ENCODE measurements at places on chromosomes 7 and 10. TPM values are rescaled to one million over a fixed set of nuclear protein-coding genes. Genes with fewer than 3 reads are reported as not detected.

Gene GARIN1A
- total RNA-seq: 2.4 TPM

Gene TAS2R3
- 3.2 TPM for total RNA-seq

Gene UNC5B
- 22.4 TPM for total RNA-seq

Gene GPR22
- total RNA-seq: not detected

Gene UCN3
- total RNA-seq: 3.4 TPM

Gene ADAM22
- total RNA-seq: 8.1 TPM

Gene MYOZ1
- 0.36 TPM for total RNA-seq

Gene RNLS
- 7.0 TPM for total RNA-seq

Gene MYO3A
- 12.5 TPM for total RNA-seq

DNA sequence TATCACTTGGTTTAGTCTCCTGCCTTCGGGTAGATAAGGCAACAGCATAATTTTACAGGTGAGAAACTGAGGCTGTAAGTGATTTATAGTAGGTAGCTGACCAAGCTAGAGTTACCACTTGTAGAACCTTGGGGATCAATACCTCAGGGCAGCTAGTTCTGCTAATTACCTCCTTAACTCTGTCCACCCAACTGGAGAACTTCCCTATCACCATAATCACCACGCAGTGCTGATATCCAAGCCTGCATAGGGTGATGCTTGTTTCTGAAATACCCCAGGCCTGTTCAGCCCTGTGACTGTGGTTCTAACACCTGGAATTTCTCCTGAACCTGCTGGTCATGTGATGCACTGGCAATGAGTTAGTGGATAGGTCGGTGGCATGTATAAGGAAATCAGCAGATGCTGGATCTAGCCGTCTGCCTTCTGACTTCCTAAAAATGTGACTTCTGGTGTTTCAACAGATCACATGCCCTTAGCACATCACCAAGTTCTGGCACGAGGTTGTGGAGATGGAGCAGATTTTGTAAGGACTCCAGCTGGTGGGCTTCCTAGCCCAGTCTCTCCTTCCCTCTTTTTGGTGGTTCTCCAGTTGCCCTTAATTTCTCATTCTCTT lies 15.3 kb downstream of the PLAU start:
- no peak for DNase-seq
- H3K4me1 ChIP-seq: peaks cover 21% of the 10 kb centered on the region
- no peaks in the 10 kb centered on the region for H3K36me3 ChIP-seq
- H3K27ac ChIP-seq: no peak overlapping the region
- no peaks in the 10 kb centered on the region for H3K27me3 ChIP-seq

- no peak overlapping the region for H3K4me3 ChIP-seq
- peaks cover 7% of the 10 kb centered on the region for H3K27me3 ChIP-seq
- H3K27ac ChIP-seq: no peak overlapping the region
- H3K36me3 ChIP-seq: no peaks in the 10 kb centered on the region
- peaks cover 19% of the 10 kb centered on the region for H3K4me1 ChIP-seq
- DNase-seq: no peak
Observed at GRCh38 chr10:79454259-79454658, 8.8 kb upstream of the ZCCHC24 start.

GRCh38 chr7:144470078-144470477 lies 66.6 kb upstream of the NOBOX start:
- no peak for DNase-seq
- peaks cover 11% of the 10 kb centered on the region for H3K27me3 ChIP-seq
- H3K4me3 ChIP-seq: no peak overlapping the region
- H3K36me3 ChIP-seq: no peaks in the 10 kb centered on the region
- H3K27ac ChIP-seq: no peak overlapping the region

- DNase-seq: no peak
- H3K36me3 ChIP-seq: no peaks in the 10 kb centered on the region
- no peak overlapping the region for H3K27ac ChIP-seq
- H3K4me3 ChIP-seq: no peak overlapping the region
- no peaks in the 10 kb centered on the region for H3K4me1 ChIP-seq
Observed at GRCh38 chr7:16178092-16178491, 243.2 kb downstream of the CRPPA start.

DNA sequence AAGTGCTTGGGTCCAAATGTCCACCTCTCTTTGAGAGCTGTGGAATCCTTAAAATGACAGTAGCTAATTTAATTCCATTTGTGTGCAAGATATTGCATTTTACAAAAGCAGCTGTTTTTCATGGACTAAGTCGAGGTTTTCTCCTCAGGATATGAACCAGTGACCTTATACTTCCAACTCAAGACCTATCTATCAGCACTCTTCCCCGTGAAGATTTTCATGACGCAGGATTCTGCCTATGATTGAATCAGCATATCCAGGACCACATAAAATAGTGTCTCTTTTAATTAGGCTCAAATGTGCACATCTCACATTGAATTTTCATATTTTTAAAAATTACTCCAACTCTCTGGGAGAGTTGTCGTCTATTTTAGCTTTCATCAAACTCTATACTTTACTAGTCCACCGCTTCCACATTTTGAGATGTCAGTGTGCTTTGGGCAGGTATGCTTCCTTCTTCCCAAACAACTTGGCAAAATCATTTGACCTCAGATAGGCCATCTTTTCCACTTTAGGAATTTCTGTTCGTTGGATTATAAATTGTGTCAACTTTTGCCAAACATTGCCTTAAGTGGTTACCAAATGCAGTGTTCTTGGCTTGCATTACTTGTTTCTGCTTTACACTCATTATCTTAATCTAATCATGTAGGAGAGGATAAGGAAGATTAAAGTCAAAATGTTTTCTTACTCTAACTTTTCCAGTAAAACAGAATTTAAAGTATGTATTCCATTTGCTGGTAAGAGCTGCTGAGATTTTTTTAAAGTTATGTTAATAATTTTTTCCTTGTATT lies 39.4 kb downstream of the SEMA3A start:
- no peak overlapping the region for H3K27ac ChIP-seq
- DNase-seq: no peak

- no peak for DNase-seq
- H3K36me3 ChIP-seq: no peaks in the 10 kb centered on the region
- H3K4me1 ChIP-seq: peaks cover 9% of the 10 kb centered on the region
Observed at GRCh38 chr10:12463459-12463838, 114.1 kb downstream of the CAMK1D start.

DNA sequence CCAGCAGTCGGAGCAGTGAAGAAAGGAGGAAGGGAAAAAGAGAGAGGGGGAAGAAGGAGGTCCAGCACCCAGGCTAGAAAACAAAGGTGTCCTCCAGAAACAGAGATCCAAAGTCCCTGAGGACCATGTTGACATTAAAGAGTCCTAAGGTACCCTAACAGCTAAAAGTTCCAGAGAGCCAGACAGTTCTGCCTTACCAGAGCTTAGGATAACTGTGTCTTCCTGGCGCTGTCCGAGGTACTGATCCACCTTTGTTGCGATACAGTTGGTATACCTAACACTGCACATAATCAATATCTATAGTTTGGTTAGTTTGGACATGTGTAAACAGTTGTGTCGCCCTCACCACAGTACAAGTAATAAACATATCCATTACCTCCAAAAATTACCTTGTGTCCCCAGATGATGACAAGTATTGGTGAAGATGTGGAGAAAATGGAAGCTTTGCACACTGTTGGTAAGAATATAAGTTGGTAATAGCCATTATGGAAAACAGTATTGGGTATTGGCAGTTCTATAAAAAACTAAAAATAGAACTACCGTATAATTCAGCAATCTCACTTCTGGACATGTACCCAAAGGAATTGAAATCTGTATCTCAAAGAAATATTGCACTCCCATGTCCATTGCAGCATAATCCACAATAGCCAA lies 59.8 kb downstream of the GRID1 start:
- H3K4me1 ChIP-seq: no peaks in the 10 kb centered on the region
- H3K4me3 ChIP-seq: no peak overlapping the region
- DNase-seq: no peak
- no peak overlapping the region for H3K27ac ChIP-seq
- H3K27me3 ChIP-seq: peaks cover 20% of the 10 kb centered on the region

- H3K4me3 ChIP-seq: no peak overlapping the region
- DNase-seq: no peak
- H3K27me3 ChIP-seq: no peaks in the 10 kb centered on the region
- H3K4me1 ChIP-seq: peaks cover 23% of the 10 kb centered on the region
Observed at GRCh38 chr7:127766831-127767459, 115.0 kb downstream of the SND1 start.

DNA sequence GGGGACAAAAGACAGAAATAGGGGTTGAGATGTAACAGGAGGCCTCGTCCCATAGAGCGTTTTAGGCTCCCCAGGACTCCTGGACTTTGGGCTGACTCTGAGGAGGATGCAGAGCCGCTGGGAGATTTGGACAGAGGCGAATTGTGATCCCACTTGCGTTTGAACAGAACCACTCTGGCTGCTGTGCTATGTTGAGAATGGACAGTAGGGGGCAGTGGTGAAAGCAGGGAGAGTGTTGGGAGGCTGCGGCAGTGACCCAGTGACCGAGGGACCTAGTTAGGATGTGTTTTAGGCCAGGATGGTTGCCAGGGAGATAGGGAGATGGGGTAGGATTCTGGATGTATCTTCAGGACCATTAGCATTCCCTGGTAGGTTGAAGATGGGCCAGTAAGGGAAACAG lies 271.6 kb downstream of the CCDC3 start:
- no peak overlapping the region for H3K4me3 ChIP-seq
- H3K36me3 ChIP-seq: peaks cover 3% of the 10 kb centered on the region
- no peaks in the 10 kb centered on the region for H3K27me3 ChIP-seq
- no peak overlapping the region for H3K27ac ChIP-seq
- H3K4me1 ChIP-seq: peaks cover 19% of the 10 kb centered on the region

DNA sequence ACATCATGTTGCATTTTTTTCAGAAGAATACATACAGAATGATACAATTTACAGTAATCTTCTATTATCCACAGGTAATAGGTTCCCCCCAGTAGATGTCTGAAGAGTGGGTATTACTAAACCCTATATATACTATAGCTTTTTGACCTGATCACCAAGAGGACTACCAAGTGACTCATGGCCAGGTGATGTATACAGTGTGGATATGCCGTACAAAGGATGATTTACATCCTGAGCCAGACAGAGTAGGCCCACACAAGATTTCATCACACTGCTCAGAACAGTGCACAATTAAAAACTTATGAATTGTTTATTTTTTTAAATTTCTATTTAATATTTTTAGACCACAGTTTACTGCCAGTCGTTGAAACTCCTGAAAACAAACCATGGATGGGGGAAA lies 70.6 kb downstream of the STEAP1B start:
- H3K4me1 ChIP-seq: peaks cover 21% of the 10 kb centered on the region
- no peak overlapping the region for H3K4me3 ChIP-seq
- DNase-seq: no peak
- H3K27me3 ChIP-seq: no peaks in the 10 kb centered on the region

- peaks cover 4% of the 10 kb centered on the region for H3K4me1 ChIP-seq
- no peak for DNase-seq
- H3K4me3 ChIP-seq: no peak overlapping the region
- no peaks in the 10 kb centered on the region for H3K27me3 ChIP-seq
- no peaks in the 10 kb centered on the region for H3K36me3 ChIP-seq
Observed at GRCh38 chr7:111004310-111004901, 86.5 kb upstream of the LRRN3 start.

DNA sequence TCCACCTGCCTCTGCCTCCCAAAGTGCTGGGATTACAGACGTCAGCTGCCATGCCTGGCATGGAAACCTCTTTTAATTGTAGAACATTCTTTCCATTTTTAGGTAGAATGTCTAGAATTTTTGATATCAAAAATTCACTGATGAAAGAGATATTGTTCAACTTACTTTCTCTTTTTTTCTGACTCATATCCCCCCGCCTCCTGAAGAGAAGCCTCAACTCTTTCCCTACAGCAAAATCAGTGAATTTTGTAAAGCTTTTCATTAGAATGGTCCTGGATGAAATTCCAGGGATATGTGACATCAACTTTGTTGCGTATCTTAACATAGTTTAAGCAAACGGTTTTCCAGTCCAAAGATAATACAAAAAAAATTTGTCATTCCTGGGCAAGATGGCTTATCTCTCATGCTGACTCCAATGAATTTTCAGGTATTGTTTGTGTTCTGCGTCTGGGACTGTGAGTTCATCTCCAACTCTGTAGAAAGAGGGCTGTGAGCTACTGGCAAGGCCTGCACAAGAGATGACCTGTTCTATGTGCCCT lies 256.8 kb downstream of the BMPER start:
- no peak overlapping the region for H3K27ac ChIP-seq
- H3K36me3 ChIP-seq: no peaks in the 10 kb centered on the region
- DNase-seq: no peak

GRCh38 chr10:75877877-75878276 lies 446.5 kb downstream of the LRMDA start:
- H3K4me1 ChIP-seq: peaks cover 10% of the 10 kb centered on the region
- peaks cover 54% of the 10 kb centered on the region for H3K27me3 ChIP-seq
- H3K4me3 ChIP-seq: no peak overlapping the region
- H3K27ac ChIP-seq: no peak overlapping the region
- no peak for DNase-seq

GRCh38 chr7:94059746-94060145 lies 55.6 kb upstream of the BET1 start:
- H3K27me3 ChIP-seq: peaks cover 8% of the 10 kb centered on the region
- no peak overlapping the region for H3K27ac ChIP-seq

- DNase-seq: peak; percentile 64
- H3K36me3 ChIP-seq: no peaks in the 10 kb centered on the region
- no peak overlapping the region for H3K27ac ChIP-seq
Observed at GRCh38 chr7:380711-381210, 90.8 kb downstream of the FOXL3 start.

DNA sequence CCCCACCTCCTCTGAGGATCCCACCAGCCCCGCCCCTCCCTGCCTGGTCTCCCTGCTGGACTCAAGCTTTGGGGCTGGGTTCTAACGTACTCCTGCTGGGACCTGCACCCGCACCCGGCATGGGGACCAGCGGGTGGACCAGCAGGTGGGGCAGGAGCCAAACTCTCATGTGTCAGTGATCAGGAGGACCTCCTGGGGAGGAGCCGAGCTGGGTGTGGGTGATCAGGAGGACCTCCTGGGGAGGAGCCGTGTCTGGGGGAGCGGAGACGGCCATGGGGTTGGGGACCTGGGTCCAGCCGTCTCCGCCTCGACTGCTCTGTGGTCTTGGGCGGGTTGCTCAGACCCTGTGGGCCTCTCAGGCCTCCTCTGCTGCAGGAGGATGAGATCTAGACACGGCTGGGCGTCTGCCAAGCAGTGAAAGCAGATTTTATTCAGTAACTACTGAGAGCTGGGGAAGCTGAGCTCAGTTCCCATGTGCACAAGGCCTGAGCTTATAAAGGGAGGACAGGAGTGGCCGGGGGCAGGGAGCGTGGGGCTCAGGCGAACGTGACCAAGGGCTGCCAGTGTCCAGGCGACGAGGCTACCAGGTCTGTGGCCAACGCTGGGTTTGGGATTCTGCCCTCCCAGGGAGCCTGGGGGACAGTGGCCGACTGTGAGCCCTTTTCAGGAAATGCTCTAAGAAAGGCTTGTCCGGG lies 33.6 kb upstream of the UTF1 start:
- peaks cover 13% of the 10 kb centered on the region for H3K27me3 ChIP-seq
- H3K36me3 ChIP-seq: no peaks in the 10 kb centered on the region
- H3K27ac ChIP-seq: no peak overlapping the region
- H3K4me1 ChIP-seq: no peaks in the 10 kb centered on the region
- DNase-seq: no peak
- no peak overlapping the region for H3K4me3 ChIP-seq
